Suppressor macrophage (primary cell): ENCODE measurements at places on chromosomes 3 and 15.
A peak's percentile ranks its signal among the peaks of the same experiment; 100 is the strongest.

DNA sequence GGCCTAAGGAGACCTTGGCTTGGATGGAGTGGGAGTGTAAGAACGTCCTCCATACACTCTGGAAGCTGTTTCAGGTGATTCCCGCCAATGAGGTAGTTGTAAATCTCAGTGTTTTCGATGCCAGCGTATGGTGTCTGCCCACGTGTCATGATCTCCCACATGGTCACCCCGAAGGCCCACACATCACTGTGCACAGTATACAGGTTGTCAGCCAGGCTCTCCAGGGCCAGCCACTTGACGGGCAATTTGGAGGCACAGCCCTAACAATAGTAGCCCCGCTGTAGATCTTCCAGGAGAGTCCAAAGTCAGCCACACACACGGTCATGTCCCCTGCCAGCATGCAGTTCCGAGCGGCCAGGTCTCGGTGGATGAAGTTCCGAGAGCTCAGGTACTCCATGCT is 51.9 kb downstream of the ETFA start:
- no peak for DNase-seq

DNA sequence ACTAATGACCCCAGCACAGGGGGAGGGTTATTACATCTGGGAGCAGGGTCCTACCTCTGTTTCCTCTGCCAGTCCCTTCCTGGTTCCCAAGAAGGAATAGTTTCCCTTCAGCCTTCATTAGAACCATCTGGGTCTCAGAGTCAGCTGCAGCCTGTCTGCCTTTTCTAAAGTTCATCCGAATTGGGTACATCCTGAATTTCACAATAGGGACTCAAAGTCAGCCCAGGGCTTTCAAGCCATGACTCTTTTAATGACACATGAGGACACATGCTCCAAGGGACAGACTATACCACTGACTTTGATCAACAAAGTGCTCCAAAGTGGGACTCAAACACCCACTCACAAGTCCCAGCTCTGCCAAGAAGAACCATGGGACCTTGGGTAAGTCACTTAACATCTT is 12.7 kb upstream of the CRABP1 start:
- DNase-seq: peak; percentile 46

DNA sequence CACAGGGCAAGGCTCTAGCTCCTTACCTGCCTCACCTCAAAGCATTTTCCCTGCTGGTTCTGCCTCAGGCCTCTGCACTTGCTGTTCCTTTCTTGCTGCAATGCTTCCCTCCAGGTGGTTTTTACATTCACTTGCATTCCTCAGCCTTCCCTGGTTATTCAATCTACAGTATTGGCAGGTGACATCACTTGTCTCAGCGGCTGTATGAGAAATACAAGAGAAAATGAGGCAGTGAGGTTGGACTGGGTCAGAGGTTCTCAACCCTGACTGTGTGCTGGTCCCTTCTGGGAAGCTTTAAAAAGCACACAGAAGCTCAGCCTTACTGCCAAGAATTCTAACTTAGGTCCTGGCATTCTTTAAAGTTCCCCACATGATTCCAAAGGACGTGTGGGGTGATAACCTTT is 26.7 kb downstream of the SIAH2 start:
- no peak for DNase-seq

GRCh38 chr15:56243163-56244037 is at the start of gene RFX7:
RFX7 (minus strand) TSS chr15:56243879; CDS start chr15:56243285, 594 bp downstream.
- DNase-seq: peak; percentile 69

GRCh38 chr15:79132361-79132760 is 41.8 kb upstream of the RASGRF1 start:
- no peak for DNase-seq

DNA sequence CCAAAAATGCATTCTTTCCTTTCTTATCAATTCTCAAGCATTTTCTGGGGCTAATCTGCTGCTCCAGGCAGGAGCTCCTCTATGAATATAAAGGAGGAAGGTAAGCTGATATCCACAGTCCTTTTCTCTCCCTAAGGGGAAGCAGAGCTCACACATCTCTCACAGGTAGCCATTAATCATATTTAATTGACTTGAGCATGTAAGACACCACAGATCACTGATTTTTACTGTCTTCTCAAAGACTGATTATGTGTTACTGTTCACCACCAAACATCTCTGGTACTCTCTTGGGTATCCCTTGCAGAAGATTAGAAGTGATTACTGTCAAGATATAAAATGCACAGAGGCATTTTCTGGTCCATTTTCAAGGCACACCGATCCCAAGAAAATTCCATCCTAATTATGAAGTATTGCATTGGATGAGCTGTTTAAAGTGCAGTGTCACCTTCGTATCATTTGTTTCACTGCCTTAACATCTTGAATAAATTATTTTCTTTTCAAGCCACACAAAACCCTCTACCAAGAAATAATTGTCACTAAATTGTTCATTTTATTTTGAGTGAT is 100.7 kb downstream of the ARPP21 start:
- DNase-seq: no peak

DNA sequence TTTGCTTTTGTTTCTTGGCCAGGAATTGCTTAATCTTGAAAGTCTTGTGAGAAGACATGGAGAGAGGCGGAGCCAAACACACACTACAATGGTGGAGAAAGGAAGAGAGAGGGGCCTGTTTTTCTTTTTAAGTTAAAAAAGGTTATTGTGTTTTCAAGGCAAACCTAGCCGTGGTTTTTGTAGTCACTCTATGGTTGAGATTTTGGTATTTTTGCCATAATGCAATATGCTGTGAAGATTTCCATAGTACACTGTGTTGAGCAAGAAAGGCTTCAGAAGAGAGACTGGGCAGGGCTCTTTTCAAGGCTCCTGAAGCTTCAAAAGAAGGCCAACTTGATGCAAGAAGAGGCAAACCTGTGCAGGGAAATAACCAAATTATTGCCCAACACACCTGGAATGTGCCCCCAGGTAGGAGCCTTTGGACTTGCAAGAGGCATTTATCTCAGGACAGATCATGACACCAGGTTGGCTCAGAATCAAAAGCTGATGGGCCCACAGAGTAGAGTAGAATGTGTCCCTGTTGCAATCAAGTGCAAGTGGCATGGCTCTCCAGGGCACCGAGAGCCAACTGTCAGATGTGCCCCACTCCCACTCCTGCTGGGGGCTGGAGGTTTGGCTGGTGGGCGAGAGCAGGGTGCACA is 22.1 kb downstream of the AMOTL2 start:
- DNase-seq: no peak

DNA sequence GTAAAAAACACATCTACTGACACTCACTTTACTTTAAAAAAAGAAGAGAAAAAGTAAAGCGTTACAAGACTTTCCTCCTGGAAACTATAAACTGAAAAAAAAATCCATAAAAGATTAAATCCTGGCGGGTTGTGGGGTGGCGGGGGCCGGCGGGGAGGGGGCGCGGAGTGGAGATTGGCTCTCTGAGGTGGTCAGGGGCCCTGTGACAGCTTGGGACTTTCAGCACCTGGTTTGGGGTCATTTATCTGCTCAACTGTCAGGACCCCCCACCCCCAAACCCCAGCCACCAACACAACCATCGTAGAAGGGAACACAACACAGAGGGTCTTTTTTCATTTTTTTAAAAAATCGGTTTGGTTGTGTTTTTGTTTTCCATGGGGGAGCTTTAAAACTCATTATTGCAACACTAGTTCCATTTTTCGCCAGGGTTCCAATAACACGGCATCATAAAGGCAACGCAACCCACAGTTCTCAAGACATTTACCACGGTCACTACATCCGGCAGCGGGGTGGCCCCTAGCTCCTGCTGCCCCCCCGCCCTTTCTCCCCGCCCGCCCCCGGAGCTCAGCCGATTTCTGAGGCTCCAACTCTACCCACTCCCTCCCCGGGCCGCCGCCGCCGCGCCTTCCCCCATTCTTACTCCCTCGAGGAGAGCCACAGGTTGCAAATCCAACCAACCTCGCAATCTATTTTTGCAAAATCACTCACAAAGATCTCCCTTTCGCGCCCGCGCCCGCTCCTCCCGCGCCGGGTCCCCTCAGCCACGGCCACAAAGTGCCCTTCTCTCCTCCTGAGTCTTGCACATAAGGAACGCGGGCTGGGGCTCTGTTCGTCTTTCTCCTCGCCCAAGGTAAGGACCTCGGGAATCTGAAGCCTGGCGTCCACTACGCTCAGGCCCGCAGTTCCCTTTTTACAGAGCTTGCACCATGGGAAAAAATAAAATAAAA is 1.8 kb downstream of the BCL6 start:
- peak; percentile 83 for DNase-seq

DNA sequence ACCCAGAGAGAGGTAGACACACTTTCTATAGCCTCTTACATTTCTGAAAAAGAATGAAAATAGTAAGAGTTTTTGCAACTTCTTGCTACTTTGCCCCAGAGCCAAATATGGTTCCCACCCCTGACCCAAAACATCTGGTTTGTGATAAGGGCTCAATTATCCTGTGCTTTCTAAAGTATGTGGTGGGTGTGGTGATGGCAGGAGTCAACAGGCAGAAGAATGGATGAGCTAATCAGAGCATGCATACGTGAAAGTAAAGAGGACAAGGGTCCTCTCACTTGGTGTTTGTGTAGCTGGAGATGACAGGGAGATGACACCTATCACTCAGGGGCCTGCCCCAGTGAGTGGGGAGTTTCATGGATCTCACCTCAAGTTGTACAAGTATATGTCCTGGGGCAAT is 19.1 kb downstream of the KBTBD8 start:
- DNase-seq: no peak

DNA sequence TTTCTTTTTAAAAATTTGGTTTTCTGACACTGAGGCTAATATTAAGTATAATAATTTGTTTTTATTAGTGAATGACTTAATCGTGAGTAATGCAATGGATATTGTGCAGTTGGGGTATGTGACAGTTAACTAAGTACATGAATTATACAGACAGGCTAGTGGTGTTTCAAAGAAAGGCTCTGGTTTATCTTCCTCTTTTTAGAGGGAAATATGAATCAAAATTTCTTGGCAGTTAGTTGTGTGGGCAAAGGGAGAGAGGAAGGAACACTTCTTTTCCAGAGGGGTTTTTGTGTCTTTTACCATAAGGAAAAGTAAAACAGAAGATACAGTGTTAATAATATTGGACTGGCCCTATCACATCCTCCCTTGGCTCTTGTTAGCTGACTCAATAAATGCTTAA is 2.7 kb downstream of the ZNF654 start:
- peak; percentile 71 for DNase-seq

DNA sequence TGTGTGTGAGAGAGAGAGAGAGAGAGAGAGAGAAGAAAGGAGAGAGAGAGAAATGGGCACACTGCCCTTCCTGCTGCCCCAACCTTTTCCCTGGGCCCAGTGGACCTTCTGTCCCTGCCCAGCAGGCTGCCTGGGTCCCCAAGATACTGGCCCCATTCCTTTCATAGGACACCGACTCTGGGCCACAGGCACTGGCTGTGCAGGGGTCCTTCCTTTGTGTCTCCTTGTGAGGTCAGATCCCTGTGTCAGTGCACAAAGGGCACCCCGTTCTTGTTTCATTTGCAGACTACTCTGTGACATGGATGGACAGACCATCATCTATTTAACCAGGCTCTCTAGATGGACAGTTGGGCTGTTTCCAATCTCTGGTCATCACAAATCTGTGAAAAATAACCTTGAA is 21.3 kb upstream of the KLF13 start:
- no peak for DNase-seq

GRCh38 chr3:171996178-171996817 is 43.1 kb upstream of the FNDC3B start:
- DNase-seq: no peak

GRCh38 chr3:38003371-38003816 is 12.8 kb downstream of the VILL start:
- peak; percentile 63 for DNase-seq

GRCh38 chr3:128492671-128493569 is at the start of gene GATA2:
GATA2 (minus strand) TSS chr3:128493201; CDS start chr3:128487031, 6,170 bp downstream.
- peak; percentile 25 for DNase-seq

DNA sequence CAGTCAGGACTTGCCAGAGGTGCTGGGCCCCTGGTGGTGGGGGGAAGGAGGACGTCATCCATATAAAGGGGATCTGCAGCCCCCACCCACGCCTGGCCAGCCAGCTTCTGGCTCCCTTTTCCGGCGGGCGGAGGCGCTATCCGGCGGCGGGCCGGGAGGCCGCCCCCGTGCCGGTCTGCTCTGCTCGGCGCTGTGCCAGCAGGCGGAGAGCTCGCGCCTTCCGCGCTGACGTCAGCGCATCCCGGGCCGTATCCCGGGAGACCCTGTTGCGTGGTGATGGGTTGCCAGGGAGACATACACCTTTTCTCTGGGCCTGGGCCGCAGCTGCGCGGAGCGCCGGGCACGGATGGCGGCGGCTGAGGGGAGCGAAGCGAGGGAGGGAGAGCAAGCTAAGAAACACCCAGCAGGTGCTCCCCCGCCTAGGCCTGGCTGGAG is 1.1 kb downstream of the FAM131A start:
- DNase-seq: peak; percentile 62

GRCh38 chr3:123353227-123353849 is 95.6 kb downstream of the ADCY5 start:
- no peak for DNase-seq

DNA sequence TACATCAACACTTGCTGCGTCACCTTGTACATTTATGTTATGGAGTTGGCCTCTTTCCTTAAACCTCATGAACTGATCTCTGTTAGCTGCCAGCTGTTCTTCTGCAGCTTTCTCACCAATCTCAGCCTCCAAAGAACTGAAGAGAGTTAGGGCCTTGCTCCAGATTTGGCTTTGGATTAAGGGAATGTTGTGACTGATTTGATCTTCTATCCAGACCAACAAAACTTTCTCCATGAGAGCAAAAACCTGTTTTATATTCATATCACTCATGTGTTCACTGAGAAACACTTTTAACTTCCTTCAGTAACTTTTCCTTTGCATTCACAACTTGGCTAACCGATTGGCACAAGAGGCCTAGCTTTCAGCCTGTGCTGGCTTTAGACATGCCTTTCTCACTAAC is 1156.0 kb upstream of the CADM2 start:
- no peak for DNase-seq

- DNase-seq: no peak
Measured at GRCh38 chr3:125189378-125190165, 23.0 kb downstream of the SLC12A8 start.

- no peak for DNase-seq
Measured at GRCh38 chr15:70788114-70789049, 25.0 kb upstream of the UACA start.

GRCh38 chr3:50204804-50205412 is at the start of gene SLC38A3:
SLC38A3 (plus strand) TSS chr3:50205271; CDS start chr3:50214200, 8,929 bp downstream.
- no peak for DNase-seq

DNA sequence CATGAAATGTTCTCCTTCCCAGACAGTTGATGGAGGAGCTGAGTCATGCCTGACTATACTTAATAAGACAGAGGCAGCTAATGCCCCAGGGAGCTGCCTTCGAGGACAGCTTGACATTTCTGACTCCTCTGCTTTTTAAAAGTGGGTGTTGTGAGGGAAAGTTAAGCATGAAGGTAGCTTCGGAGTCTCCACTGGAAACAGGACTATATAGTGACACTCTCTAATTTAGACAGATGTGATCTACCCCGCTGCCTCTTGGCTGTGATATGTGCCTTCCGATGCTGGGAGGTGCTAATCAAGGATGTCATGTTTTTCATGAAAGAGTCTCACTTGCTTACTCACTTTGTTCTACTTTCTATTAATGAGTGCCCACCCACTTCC is 72.7 kb downstream of the IL1RAP start:
- peak; percentile 34 for DNase-seq
